Putamen (tissue), 1 donor: ENCODE measurements at places on chromosomes 6 and 20.

GRCh38 chr6:132950566-132950965 is 136.2 kb downstream of the RPS12 start:
- no peak for DNase-seq

GRCh38 chr20:35731862-35732643 is 10.0 kb downstream of the RBM39 start:
- no peak for DNase-seq

- no peak for DNase-seq
These were observed 222.1 kb downstream of the LAMA2 start for GRCh38 chr6:129105035-129105434.

DNA sequence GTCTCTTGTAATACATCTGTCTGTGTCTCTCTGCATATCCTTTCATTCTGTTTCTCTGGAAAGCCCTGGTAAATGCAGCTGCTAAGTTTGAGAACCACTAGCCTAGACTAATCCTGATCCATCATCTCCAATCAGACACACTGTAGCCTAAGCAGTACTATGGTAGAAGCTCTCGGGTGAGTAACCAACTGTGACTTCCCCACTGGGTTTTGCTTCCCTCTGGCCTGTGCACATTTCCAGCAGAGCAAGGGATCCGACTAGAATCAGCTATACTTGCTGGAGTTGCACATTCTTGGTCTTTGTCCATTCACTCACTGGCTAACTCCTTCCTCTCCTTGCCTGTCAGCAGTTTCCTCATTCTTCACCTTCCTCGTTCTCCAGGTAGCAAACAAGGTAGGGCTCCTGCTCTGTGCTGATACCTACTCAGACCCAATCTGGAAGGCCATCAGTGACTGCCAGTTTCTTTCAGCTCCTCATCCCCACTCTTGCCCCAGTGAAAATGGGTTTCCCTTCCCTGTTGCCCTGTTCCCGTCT is 184.2 kb downstream of the PLCB4 start:
- no peak for DNase-seq

GRCh38 chr6:117870486-117871242 is 36.4 kb upstream of the SLC35F1 start:
- no peak for DNase-seq

- no peak for DNase-seq
These were observed 97.5 kb upstream of the KCNG1 start for GRCh38 chr20:51120438-51120837.
